CD4-positive, alpha-beta T cell treated with Interleukin-12 subunit alpha and Interleukin-12 subunit beta, for 1 hour (primary cell): ENCODE measurements at places on chromosomes 7 and 10.

- DNase-seq, result no peak
Observed at GRCh38 chr7:45888993-45889366, 692 bp downstream of the IGFBP1 start.

GRCh38 chr7:22140578-22140977 is 194.9 kb upstream of the CDCA7L start:
- DNase-seq, result no peak

DNA sequence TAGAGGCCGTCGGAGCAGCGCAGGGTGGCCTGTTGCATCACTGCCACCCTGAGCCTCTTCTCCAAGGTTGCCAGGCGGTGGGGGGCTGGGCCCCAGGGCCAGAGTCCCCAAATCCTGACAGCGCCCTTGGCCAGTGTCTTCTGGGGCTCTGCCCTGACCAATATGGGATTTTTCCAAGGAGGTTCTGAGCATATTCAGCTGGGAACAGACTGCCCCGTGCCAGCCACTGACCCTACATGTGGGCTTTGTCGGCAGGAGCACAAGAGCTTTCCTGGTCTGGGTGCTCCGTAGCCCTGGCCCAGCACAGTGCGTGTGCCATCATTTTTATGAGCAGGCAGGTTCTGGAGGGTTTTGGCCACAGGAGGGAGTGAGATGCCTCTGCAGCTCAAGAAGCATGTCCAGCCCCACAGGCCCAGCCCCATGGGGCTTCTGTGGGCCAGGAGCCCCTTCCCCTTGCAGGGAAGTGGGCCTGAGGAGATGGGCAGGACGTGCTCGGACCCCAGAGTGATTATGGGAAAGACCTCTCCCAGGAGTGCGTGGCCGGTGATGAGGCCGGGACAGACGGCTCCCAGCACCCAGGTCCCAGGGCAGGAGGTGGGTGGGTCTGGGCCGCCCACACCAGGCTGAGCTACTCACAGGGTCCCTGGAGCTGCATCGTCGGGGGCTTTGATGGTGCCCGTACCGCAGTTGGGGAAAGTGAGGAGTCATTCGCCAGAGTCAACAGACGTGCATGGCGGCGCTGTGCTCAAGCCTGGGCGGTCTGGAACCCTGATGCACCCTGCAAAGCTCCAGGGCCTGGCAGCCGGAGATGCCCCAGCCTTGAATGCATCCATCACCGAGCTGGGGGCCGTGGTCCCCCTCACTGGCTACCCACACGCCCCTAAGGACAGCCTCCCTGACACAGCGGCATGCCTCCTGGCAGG is 66.6 kb downstream of the PWWP2B start:
- no peak for DNase-seq

GRCh38 chr10:8034466-8035005 is 20.0 kb upstream of the GATA3 start:
- DNase-seq, result no peak

GRCh38 chr7:143225047-143225446 is 3.2 kb downstream of the TAS2R40 start:
- no peak for DNase-seq

GRCh38 chr7:121043314-121044234 is 55.1 kb downstream of the CPED1 start:
- DNase-seq, result no peak

- DNase-seq, result no peak
Observed at GRCh38 chr10:118967160-118967559, 62.4 kb upstream of the NANOS1 start.

DNA sequence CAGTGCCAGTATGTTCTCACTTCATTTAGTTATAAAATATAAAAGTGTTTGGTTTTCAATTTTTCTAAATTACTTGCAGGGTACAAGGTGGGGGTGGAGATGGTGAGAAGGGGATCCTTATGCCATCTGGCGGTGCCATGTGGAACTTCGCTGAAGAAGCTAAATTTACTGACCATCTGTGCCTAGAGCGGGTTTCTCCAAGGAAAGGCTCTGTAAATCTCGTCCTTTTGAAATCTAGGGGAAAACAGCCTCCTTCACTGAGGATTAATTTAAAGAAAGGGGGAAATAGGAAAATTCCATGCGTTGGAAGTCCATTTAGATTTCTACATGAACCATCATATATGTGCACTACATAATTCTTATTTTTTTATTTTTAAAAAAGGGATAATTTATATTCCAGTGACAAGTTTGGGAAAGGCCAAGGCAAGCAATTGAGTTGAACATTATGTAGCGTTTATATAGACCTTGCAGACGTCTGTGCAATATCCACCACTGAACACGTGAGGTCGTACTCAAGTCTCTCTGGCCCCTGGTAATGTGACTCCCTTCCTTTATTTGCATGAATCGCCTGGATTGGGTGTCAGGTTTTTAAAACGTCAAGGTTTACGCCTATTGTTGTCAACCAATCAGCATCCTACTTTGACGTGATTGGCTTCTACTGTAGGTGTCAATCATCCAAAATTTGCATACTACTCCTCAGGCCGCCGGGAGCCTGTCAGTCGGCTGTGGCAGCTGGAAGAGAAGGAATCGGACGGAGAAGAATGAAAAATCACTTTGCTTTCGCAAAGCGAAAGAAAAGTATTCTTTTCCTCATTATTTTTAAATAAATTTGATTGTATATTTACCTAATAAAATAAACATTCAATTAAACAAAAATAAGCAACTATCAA is 297.1 kb upstream of the NFE2L3 start:
- DNase-seq, result peak; percentile 35

GRCh38 chr7:8133188-8133848 is 128.6 kb downstream of the ICA1 start:
- DNase-seq, result no peak
